NCI-H1694 (cell line): ENCODE measurements at places on chromosomes 5 and 9.
A peak's percentile ranks its signal among the peaks of the same experiment; 100 is the strongest.

DNA sequence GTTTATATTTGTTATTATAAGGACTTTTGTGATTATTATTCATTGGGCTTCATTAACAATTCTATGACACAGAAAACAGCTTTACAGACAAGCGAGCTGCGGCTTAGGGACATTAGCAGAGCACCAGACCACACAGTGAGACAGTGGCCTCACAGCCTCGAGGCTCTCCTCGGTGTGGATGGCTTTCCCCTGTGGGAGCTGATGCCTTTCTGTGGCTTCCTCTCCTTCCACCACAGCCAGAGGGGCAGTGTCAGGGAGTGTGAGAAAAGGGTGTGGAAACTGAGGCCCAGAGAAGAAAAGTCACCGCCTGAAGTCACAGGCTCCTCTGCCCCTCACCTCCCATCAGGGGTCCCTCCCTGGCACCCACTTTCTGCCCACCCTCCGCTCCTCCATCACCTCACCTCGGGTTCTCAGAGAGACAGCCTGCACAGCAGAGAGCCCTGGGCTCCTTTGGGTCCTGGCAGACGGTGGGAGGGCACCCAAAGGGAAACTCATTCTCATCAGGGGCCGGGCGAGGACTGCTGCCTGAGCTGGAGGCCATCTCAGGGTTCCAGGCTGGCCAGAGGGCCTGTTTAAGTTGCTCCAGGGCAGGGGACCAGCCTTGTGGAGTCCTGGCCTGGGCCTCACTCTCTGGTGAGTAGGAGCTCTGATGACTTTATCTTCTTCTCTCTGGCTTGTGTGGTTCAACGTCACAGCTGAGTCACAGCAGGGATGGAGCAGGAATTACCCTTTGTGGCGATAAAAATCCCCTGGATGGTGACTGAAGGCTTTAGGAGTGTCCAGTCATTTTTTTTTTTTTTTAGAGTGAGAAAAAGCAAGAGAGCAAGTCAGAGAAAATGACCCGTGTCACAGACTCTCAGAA is 830 bp downstream of the TRAF1 start:
- no peak for DNase-seq

DNA sequence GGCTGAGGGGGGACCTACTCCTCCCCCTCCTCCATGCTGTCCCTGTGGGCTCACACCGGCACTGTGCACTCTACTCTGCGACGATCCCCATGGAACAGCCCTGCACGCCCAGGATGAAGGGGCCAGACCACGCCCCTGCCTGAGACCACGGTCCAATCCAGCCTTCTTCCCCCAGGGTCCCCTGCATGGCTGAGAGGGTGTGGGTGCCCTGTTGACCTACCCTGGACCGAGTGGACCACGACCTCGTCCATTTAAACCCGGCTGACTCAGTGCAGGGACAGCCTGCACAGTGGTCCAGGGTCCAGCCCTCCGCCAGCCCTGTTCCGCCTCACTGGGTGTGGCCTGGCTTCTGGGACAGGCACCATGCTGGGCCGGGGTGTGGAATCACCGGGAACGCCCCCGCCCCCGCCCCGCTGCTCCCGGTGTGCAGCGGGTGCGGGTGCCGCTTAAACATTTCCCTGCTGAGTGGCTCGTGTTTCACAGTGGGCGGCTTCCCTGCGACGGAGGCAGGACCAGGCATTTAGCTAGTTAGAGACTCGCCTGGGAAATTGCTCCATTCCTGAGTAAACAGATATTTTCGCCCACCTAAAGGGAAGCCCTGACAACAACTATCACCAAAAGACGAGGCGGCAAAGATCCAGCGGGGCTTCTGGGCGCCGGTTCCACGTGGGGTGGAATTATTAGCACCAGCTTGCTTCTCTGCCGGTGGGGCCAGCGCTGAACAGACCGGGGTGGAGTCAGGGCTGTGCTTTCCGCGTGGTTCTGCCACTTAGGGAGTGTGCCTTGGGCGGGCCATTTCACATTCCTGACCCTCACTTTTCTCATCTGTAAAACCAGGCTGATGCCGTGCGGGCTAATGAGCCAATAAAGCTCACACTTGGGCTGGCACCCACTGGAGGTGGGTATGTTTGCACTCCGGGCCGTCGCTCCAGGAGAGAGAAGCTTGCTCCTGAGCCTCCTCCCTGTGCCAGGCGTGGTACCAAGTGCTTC is 22.6 kb downstream of the DBH start:
- peak; percentile 72 for DNase-seq

DNA sequence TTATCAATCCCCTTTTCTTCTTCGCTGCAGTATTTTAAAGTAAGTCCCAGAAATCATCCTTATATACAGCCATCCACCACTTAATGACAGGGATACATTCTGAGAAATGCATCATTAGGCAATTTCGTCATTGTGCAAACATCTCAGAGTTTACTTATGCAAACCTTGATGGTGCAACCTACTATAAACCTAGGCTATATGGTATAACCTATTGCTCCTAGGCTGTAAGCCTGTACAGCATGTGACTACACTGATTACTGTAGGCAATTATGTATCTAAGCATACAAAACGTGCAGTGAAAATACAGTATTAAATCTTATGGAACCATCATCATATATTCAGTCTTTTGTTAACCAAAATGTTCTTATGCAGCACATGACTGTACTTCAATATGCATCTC is 36.8 kb downstream of the SAXO1 start:
- DNase-seq, result no peak

- DNase-seq, result no peak
These were observed 21.3 kb upstream of the NCS1 start for GRCh38 chr9:130150779-130151382.

DNA sequence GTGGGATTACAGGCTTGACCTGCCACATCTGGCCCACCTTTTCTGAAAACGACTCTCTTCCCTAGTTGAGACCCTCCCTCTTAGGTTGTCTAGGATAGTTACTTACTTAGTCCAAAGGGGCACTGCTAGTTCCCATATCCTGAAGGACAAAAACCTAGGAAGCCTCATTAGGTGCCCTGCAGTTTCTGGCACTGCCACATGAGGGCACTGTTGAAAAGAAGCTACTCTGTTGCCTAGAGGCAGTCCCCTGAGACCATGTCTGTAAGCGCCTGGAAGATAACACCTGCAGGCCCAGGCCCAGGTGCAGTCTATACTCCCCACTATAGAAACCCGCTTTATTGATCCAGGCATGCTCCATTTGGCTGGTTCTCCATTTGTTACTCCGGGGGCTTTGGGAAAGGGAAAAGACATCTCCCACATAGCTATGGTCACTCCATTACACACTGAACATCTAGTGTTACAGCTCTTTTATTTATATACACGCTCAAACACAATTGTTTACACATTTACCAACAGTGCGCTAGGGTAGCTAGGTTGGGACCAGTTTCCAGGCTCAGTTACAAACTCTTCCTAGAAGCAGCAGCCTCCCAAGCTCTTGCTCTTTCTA is 73.4 kb upstream of the PPARGC1B start:
- peak; percentile 12 for DNase-seq

GRCh38 chr9:33236571-33236970 is 3.4 kb upstream of the SPINK4 start:
- no peak for DNase-seq

DNA sequence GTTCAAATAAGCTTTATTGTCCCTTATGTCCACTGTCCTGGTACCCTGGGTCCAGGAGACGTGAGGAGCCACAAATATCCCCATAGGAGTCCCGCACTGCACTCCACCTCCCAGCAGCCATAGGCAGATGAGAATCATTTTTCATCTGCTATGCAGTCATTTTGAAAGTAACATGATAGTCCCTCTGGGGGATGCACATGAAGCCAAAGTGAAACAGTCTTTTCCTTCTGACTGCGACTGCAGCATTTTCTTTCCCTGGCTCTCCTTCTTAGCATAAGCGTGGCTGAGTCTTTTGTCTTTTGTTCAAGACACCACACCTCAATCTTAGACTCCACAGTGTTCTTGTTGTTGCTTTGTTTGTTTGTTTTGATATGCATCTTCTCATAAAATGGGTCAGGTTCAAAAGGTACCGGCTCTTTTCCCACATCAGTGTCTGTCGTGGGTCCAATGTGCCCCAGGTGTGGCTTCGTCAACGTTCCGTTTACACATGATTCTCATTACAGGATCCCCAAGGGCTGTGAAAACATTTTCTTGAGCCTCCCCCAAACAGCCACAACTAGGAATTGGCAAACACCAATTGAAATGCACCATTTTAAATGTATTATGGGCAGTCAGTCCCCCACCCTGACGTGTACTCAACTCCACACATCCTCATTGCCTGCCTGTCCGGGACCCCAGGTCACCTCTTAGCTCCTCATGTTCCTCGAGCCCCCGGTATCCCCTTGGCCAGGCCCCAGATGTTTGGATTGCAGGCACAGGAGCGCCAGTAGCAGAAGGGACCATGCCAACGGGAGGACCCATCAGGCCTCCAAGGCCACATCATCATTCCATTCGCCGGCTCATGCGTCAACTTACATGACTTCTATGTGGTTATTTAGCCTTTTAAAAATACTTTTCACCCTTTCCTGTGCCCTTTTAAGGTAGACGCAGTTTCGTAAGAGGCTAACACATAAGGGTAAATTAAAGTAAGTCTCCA is 237.8 kb upstream of the DAPK1 start:
- DNase-seq, result no peak

- DNase-seq, result no peak
These were observed 58.3 kb upstream of the SEMA6A start for GRCh38 chr5:116632890-116633289.

DNA sequence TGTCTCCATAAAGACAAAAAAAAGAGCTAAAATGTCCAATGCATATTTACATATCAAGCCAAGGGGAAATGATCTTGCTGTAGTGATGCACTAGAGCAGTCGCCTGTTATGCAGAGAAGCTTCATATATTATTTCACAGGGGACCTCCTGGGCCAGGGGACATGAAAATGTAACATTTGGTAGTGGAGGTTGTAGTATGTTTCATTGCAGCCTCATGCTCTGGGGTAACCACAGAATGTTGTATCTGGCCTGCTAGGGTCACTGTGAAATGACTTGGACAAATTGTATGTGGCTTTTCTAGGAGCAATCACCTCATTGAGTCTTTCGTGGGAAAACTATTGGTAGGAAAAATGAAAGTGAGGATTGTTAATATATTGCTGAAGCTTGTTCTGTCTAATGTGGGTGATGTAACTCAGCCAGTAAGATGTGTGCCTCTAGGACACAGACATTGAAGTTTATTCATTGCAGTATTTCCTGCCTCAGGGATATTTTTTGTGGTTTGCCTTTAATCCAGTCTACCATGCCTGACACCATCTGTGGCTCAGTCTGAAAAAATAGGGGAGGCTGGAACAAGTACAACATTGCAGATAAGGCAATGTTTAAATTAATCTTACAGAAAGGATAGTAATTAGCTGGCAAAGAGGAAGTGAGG is 430.8 kb upstream of the TNC start:
- DNase-seq, result no peak

- no peak for DNase-seq
These were observed 101.0 kb downstream of the NR3C1 start for GRCh38 chr5:143302341-143303045.
